ENCODE measurements at places on chromosomes 11 and 22.

DNA sequence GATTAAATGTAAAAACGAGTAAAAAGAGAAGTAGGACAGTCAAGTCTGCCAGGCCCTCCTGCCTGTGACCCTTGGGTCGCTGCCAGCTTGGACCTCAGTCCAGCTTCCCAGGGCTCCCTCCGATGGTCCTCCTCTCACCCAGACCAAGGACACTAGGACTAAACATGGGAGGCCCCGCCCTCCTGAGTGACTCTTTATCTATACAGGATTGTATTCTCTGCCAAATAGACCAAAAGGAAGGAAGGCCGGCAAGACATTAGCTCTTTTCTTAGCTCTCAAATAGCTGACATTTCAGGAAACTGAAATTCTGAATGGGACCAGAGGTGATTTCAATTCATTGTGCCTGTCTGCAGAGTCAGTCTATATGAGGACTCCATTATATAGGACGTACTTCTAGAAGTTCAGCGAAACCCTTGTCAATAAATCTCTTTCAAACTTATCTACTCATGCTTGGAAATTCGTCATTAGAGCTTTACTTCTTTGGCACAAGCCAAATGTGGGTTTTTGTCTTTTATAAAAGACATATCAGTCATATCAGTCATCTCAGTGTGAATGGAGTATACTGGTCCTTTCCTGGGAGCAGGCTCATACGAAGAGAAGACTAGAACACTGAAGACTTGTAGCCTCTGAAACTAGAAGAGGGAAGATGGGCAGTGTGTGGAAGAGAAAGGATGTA lies 28.5 kb downstream of the ADORA2A start:
- no peak for DNase-seq
- no peak overlapping the region for H3K4me3 ChIP-seq
- H3K4me1 ChIP-seq = peaks cover 5% of the 10 kb centered on the region
- no peaks in the 10 kb centered on the region for H3K36me3 ChIP-seq
- H3K27me3 ChIP-seq = no peaks in the 10 kb centered on the region

DNA sequence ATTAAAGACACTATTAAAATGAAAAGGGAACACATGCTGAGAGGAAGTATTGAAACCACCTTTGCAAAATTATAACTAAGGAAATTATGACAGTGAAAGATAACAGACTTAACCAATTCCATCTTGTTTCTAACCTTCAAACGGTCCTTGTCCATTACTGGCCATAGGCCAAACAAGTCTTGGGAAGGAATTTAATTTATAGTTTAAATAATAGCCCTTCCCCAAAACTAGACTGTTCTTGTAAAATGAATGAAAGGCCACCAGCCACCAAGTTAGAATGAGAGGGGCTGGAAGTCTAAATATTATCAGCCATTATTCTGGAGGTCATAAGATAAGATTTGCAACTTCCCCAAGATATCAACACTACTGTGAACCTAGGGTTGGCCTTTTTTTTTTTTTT lies 1.8 kb upstream of the TALDO1 start:
- no peak overlapping the region for H3K27ac ChIP-seq
- no peak for DNase-seq
- peak overlapping the region; percentile 26 for H3K4me3 ChIP-seq
- peaks cover 4% of the 10 kb centered on the region for H3K4me1 ChIP-seq
- H3K36me3 ChIP-seq = no peaks in the 10 kb centered on the region

DNA sequence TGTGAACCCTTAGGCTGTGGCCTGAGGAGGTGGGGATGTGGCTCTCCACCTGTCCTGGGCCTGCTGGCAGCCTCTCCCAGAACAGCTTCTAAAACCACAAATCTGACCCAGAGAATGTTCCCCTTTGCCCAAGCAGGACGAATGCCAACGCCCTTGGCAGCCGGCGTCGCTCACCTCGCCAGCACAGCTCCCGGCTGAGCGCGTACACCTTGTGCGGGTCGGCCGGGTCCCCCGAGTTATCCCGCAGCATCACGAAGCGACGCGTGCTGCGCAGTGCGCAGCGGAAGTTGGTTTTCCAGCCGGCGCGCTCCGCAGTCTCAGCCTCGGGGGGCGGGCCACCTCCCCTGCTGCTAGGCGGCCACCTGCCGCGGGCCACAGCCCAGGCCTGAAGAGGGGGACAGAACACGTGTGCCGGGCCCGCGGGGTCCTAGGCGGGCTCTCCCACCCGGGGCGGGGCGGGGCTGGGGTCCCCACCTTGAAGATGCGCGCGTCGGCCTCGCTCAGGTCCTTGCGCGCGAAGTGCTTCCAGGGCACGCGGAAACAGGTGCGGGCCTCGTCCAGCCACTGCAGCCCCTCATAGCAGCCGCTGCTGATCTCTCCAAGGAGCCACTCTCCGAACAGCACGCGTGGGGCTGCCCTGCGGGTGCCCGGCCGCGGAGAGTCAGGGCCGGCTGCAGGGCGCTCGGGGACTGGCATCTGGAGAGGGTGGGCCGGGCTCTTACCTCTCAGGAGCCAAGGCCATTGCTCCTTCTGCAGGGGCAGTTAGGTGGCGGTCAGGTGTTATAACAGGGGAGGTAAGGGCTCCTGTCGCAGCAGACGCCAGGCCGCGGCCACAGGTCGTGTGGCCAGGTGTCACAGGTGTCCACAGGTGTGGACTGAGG lies 887 bp downstream of the IRF7 start:
- H3K27ac ChIP-seq = peak overlapping the region; percentile 95
- H3K4me1 ChIP-seq = peaks cover 17% of the 10 kb centered on the region
- peak overlapping the region; percentile 87 for H3K4me3 ChIP-seq

GRCh38 chr11:73475549-73476095 lies 99.4 kb downstream of the RELT start:
- H3K27ac ChIP-seq = no peak overlapping the region
- no peak for DNase-seq
- peaks cover under 1% of the 10 kb centered on the region for H3K4me1 ChIP-seq
- H3K27me3 ChIP-seq = no peaks in the 10 kb centered on the region
- peaks cover 17% of the 10 kb centered on the region for H3K36me3 ChIP-seq

All from naive thymus-derived CD8-positive, alpha-beta T cell (primary cell).